Stimulated activated CD4-positive, alpha-beta T cell treated with anti-CD3 and anti-CD28 coated beads, TNF-alpha, amount 100 ng/mL, for 1 hour (primary cell): ENCODE measurements at places on chromosomes 12 and 14.

DNA sequence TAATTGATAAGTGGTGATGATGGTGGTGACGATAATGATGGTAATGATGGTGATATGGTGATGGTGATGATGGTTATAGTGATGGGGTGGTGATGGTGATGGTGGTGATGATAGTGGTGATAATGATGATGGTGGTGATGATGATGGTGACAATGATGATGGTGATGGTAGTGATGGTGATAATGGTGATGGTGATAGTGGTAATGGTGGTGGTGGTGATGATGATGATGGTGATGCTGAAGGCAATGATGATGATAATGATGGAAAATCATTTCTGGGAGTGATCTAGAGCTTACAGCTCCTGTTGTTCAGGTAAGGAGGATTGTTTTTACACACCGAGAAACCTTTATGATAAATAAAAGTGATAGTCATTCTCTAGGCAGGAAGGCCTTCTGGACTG lies 33.9 kb downstream of the CCDC63 start:
- no peak for DNase-seq

GRCh38 chr14:104980611-104981531 lies 2.7 kb upstream of the AHNAK2 start:
- no peak for DNase-seq

GRCh38 chr14:60094306-60094897 lies 2.7 kb downstream of the PCNX4 start:
- DNase-seq: no peak

DNA sequence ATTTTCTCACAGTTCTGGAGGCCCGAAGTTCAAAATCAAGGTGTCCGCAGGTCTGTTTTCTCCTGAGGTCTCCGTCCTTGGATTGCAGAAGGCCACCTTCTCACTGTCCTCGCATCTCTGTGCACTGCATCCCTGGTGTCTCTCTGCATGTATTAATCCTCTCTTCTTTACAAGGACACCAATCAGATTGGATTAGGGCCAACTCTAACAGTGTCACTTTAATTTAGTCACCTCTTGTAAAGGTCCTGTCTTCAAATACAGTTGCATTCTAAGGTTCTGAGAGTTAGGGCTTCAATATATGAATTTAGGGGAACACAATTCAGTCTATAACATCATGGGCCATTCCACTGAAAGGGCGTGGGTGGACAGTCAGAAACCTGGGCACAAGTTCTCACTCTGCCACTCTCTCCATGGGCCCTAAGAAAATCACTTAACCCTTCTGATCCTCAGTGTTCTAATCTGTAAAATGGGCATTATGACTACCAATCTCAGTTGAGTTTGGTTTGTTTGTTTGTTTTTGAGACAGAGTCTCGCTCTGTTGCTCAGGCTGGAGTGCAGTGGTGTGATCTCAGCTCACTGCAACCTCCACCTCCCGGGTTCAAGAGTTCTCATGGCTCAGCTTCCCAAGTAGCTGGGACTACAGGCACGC lies 41.6 kb upstream of the FGD4 start:
- no peak for DNase-seq

DNA sequence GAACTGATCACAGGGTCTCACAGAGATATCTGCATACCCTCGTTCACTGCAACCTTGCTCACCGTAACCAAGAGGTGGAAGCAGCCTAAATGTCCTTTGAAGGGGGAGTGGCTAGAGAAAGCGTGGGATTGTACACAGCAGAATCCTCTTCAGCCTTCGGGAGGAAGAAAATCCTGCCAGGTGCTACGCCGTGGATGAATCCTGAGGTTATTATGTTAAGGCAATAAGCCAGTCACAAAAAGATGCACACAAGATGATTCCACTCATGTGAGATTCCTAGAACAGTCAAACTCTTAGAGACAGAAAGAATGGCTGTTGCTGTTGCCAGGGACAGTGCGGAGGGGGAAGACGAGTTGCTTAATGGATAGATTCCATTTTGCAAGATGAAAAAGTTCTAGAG lies 39.6 kb upstream of the SFSWAP start:
- no peak for DNase-seq

DNA sequence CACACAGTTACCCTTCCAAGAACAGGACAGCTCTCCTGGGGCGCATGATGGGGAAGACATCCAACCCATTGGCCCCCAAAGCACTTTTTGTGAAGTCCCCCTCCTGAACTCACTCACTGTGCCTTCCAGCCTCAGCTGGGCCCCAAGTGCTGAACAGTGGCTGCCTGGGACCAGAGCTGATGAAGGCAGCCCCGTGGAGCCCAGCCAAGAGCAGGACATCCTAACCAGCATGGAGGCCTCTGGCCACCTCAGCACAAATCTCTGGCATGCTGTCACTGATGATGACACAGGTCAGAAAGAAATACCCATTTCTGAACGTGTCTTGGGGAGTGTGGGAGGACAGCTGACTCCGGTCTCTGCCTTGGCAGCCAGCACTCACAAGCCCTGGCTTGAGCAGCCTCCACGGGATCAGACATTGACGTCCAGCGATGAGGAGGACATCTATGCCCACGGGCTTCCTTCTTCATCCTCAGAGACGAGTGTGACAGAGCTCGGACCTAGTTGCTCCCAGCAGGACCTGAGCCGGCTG lies 72.0 kb downstream of the TECPR2 start:
- DNase-seq: no peak

DNA sequence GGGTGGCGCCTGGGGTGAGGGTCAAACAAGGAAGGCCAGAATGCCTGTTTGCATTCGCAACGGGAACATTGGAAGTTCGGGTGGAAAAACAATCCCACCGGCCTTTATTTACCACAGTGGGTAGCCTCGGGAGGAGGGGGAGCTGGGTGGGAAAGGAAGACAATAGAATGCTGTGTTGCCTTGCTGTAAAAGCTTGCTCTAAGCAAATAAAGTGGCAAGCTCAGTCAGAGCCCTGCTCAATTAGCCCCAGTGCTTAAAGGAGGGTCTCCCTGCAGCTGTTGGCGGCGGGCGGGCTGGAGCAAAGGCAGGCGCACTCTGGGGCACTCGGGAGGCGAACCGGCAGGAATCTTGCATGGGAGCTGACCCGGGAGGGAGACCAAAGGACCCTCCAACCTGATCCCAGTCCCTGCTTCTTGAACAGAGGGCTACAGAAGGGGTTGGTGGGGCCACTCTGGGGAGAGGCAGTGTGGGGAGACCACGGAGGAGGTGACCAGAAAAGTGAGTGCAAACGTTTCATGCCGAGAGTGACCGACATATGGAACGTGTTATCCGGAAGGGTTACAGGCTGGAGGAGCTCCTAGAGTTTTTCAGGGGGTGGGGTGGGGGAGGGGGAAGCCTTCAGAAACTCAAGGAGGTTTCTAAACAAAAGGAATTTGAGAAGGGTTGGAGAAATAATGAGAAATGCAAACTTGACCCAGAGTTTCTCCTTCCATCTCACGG lies 48.5 kb downstream of the NTF3 start:
- no peak for DNase-seq

GRCh38 chr12:102470945-102471344 lies 9.4 kb downstream of the IGF1 start:
- no peak for DNase-seq

DNA sequence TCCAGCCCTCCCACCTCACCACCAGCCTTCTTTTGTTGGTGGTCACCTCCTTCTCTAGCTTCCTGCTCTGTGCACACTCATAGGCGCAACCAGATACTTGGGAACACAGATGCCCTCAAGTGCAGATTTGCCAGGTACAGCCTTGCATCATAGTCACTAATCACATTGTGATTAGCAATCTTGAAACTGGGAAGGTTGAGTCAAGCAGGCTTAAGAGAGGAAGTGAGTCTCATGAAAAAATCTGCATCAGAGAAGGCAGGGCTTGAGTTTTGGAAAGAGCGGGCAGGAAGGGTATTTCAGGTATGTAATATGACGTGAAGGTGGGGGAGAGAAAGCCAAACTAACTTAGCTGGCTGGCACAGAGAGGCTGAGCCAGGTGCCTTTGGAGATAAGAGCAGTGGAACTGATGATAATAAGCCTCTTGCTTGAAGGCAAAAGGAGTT lies 2.7 kb upstream of the RABGGTA start:
- peak; percentile 11 for DNase-seq

DNA sequence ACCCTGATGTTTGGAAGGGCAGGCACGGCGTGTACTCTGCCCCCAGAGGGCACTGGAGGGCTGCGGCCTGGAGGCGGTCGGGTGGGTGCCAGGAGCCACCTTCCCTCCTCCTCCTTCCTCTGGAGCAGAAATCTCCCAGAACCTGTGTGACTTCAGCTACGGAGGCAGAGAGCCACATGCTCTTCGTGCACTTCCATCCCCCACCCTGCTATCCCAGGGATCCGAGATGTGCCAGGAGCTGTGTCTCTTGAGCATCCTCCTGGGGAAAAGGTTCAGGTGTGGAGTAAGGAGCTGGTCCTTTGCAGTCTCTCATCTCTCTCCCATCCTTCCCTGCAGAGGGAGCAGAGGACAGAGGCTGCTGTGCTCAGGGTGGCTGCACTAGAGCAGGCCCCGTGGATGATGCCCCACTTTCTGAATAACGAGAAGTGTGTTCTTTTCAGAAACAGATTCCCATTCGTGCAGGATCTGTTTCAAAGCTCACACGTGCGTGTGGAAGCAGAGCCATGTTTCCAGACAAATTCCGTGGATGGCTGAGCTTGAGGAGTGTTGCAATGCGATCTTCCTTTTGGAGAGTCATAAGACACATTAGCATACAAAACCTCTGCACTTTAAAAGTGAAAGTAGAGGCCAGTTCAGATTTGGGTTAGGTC lies 162.9 kb downstream of the ADGRD1 start:
- DNase-seq: no peak

- DNase-seq: no peak
Observed at GRCh38 chr12:108116699-108117098, 12.4 kb upstream of the WSCD2 start.

DNA sequence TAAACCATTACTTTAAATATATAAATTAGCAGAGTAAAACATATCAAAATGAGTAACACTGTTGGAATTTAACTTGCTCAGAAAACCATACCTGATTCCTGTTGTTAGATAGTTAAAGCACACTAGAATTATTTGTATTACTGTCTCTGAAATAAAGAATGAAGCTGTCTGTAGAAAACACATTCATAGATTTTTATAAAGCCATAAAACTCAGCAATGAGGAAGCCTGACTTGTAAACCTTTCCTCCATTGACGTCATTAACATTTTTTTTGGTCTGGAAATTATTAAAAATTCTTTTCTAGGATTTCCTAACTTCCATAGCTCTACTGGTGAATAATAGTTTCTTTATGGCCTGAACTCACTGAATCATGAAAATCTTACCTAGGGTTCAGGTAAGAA lies 147.6 kb downstream of the BRMS1L start:
- no peak for DNase-seq

DNA sequence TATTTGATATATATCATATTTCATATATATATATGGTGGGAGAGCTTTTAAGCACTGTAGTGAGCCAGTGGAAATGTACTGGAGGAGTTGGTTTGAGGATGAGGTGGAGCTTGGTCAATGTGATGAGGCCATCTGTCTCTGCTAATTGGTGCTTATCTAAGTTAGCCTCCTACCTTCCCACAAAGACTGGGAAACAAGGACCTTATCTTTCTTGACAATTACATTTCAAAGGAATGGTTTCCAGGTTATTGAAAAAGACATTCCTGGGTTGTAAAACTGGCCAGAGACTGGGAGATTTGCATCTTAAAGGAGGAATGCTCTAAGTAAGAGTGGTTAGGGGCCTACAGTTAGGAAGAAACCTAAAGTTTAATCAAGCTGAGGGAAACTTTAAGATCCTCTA lies 212.8 kb upstream of the SYT1 start:
- DNase-seq: no peak

- DNase-seq: no peak
Observed at GRCh38 chr12:124744659-124745464, 118.8 kb downstream of the SCARB1 start.

GRCh38 chr14:36129181-36129580 lies 47.3 kb downstream of the PTCSC3 start:
- no peak for DNase-seq

- DNase-seq: no peak
Observed at GRCh38 chr14:22955702-22956569, 954 bp downstream of the HAUS4 start.

GRCh38 chr12:40336573-40337199 lies 111.9 kb downstream of the LRRK2 start:
- DNase-seq: no peak

- no peak for DNase-seq
Observed at GRCh38 chr12:80935111-80935510, 2.6 kb downstream of the LIN7A start.

GRCh38 chr12:10191865-10192264 lies 13.0 kb downstream of the TMEM52B start:
- no peak for DNase-seq

DNA sequence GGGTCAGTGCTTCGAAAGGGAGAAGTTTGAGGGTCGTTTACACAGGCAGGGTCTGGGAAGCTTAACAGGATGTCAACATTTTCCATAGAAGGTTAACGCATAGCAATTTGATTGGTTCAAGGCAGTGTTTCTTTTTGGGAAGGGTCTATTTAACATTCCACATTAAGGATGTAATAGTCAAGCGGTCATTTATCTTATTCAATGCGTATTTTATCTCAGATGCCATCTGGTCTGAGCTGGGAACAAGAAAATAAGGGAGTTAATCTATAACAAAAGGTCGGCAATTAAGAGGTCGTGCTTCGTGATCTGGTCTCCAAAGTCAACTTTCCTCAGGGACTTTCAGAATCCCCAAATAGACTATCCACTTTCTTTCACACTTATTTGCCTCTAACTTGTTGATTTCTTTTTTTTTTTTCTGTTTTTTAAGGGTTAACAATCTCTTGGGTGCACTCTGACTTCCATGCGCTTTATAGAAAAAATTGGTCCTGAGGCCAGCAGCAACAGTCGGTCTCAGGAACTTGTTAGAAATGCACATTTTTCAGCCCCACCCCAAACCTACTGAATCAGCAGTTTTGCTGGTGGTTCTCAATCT lies 550 bp upstream of the RESF1 start:
- DNase-seq: no peak

- DNase-seq: no peak
Observed at GRCh38 chr14:85463512-85463911, 66.4 kb upstream of the FLRT2 start.

DNA sequence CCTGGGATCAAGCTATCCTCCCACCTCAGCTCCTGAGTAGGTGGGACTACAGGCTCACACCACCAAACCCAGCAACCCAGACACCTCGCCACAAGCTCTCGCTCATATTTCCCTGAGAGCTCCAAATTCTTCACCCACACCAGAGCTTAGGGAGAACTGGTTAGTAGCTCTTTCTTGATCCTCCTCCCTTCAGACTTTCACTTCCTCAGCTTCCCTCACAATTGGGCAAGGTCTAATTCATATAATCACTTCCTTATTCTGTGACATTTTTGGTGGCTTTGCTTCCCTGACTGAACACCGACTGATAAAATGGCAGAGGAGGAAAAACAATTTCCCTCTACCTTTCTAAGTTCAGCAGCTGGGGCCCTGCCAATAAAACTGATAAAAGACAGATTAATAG lies 88.5 kb downstream of the GXYLT1 start:
- no peak for DNase-seq

GRCh38 chr12:124968656-124969055 lies 20.3 kb downstream of the DHX37 start:
- DNase-seq: no peak

GRCh38 chr12:73947326-73948026 lies 590.2 kb upstream of the ATXN7L3B start:
- DNase-seq: no peak
